ENCODE measurements at places on chromosomes 4 and X.
A peak's percentile ranks its signal among the peaks of the same experiment; 100 is the strongest.

DNA sequence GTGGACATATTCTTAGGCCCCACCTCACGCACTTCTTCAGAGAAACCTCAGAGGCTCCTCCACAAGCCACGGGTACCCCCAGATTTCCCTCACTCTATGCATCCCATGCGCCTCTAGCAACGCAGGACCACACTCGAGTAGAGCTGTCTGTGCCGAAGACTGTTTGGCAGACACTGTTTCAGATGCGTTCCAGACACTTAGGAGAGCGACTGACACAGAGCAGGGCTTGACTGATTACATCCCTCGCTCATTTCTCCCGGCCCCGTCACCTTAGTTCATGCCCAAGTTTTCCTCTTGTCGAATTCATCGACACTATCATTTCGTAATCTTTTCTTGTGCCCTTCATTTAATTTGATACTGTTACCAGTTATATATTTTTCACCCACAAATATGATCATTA is 15.0 kb downstream of the SORBS2 start:
- DNase-seq: no peak

DNA sequence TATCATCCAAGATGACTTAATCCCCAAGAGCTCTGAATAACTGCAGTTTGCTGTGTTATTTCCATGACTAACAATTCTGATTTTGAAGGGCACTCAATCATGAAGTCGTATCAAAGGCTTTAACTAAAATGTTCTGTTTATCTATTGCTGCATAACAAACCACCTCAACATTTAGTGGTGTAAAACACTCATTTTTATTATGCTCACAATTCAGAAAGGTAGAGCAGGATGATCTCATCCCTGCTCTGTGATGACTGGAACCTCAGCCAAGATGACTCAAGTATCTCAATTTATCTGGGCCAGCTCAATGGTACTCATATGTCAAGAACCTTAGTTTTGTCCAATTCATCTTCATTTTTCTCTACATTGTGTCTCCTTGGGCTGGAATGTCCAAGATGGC is 451.1 kb downstream of the PPARGC1A start:
- no peak for DNase-seq

DNA sequence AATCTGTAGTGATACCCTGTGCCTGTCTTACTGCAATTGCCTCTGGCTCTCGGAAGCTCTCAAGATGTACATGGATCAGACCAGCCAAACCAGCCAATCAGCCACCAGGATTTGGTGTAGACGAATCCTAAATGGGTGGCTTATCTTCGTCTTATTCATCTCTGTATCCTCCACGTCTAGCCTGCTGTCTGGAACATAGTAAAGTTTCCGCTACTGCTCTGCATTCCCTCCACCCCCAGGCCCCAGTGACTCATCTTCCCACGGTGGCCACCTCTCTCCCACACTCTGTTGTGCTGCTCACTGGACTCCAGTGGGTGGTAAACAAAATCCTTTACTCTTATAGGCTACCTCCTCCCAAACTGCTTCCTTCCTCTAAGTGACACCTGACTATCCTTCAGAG is 37.8 kb downstream of the SEPTIN6 start:
- no peak for DNase-seq

DNA sequence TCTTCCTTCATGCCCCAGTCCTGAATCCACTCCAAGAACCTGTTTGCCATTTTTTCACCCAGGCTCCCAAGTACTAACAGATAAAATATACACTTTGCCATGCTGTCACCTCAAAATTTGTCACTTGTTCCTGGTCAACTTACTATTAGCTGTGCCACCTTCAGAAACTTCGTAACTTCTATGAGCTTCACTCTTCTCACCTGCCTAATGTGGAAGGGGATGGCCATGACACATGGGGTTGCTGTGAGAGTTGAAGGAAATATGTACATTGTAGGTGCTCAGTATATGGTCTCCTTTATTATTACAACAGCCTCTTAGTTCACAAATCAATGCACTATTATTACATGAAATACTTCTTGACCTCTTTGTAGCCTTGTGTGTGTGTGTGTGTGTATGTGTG is 10.4 kb downstream of the TMSB4X start:
- DNase-seq: no peak

- DNase-seq: no peak
Measured at GRCh38 chrX:48533165-48533564, 6.3 kb upstream of the TBC1D25 start.

DNA sequence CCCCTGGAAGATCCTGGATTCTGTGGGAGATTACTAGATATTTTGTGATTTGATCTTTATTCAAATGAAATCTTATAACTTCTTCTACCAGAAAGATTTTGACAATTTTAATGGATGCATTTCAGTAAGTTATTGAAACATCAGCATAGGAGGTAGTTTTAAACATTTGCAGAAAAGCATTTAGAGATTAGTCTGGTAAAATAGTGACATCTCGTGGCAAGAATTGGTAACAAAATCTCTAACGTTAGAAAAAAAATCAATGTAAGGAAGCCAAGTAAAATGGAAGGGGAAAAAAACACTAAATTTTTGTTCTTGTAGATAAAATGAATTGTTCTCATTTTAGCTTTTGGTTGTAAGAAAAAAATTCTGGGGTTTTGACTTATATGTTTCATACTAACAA is 73.3 kb downstream of the TASL start:
- DNase-seq: peak; percentile 30

- DNase-seq: no peak
Measured at GRCh38 chr4:128658214-128658631, 151.3 kb upstream of the JADE1 start.

DNA sequence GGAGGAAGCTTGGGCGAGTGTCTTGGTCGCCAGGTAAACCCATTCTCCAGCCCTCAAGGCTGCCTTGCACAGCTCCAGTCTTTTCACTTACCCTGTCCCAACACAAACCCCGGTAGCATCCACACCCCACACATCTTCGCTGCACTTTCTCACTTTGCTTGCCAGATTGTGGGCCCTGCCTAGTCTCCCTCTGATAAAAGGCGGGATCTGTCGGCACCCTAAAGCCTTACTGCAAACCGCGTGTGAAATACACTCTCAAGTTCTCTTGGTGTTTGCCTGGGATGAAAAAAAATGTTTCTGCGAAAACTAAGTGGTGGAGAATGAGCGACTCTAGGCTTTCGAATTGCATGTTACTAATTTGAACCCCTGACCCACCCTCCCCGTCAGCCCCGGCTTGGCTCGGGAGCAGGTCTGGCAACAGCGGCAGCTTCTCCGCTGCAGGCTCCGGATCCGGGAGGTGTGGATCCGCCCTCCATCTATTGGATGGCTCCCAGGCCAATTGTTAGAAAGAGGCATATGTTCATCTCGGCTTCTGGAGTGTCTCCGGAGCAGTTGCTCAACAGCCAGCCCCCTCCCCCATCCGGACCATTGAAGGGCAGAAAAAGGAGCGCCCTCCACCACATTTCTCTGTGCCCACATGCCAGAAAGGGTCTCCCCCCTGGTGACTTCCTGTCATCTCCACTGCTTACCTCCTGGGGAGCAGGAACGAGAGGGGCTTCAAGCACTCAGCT is 3.0 kb upstream of the CITED1 start:
- DNase-seq: peak; percentile 56

- no peak for DNase-seq
Measured at GRCh38 chrX:84322083-84322827, 134.3 kb upstream of the RPS6KA6 start.

GRCh38 chr4:42348247-42348646 is 49.0 kb upstream of the SHISA3 start:
- no peak for DNase-seq

GRCh38 chr4:22719218-22719617 is 26.5 kb downstream of the GBA3 start:
- no peak for DNase-seq

DNA sequence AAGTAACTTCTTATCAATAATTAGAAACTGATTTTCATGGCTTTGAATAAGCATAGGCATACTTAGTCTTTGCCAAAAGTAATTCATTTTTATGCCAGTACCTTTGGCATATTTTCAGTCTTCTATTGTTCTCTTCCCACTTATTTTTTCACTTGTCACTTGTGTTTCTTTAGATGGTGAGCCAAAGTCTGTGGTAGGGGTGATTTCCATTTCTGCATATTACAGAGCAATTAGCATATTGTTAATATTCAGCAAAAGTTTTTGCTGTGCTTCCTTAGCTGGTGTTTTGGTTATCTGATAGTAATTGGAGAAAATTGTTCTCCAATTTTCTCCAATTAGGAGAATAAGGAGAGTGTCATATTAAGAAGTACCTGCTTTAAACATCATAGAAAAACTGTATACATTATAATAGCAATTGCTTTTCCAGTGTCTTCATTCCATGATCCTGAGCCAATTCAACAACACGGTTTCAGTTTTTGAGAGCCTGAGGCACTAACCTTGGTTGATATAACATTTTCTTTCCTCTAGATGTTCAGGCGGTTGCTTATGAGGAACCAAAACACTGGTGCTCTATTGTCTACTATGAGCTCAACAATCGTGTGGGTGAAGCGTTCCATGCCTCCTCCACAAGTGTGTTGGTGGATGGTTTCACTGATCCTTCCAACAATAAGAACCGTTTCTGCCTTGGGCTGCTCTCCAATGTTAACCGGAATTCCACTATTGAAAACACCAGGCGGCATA is 64.7 kb downstream of the SMAD1 start:
- DNase-seq: no peak

DNA sequence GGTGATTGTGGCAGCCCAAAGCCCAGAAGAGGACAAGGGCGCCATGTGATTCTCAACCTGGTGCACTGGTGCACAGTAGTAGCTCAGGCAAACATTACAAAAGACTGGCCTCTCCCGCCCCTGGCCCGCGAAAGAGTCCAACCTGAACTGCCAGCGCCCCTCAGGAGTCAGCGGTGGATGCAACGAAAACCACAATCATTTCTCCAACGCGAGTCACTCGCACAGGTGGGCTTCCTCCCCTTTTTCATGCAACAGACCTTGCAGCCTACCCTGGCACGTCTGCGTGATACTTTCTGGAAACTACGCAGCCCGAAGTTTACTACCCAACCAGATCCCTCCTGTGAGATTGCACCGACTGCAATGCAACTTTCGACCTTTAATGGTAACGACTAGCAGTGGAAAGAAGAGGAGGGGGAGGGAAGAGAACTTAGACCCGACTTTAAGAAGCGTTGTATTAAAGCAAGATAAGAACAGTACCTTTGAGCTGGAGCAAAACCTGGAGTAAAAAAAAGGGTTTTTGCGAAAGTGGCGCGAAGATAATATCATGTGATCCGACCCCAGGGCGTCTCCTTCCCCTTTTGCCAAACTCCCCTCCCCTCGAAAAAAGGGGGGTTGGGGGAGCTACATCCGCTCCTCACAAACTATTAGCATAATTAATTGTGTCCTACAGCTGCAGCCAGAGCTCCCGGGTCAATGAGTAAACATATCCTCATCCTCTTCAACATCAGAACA is 63.3 kb upstream of the CCDC160 start:
- DNase-seq: no peak

DNA sequence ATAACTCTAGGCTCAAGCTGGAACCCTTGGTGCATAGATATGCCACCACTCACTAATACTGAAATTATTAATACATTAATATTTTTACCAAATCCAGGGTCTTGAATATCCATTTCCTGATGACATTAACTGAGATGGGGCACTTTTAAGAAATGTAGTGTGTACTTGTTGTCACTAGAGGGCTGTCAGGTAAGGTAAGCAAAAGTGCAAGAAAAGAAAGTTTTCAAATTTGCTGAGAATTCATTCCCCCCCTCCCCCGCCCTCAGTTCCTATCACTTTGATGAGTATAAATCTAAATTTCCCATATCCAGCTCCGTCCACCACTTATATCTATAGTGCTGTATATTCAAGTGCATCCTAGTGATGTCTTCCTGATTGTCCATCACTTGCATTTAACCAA is 20.5 kb upstream of the WDR44 start:
- no peak for DNase-seq

DNA sequence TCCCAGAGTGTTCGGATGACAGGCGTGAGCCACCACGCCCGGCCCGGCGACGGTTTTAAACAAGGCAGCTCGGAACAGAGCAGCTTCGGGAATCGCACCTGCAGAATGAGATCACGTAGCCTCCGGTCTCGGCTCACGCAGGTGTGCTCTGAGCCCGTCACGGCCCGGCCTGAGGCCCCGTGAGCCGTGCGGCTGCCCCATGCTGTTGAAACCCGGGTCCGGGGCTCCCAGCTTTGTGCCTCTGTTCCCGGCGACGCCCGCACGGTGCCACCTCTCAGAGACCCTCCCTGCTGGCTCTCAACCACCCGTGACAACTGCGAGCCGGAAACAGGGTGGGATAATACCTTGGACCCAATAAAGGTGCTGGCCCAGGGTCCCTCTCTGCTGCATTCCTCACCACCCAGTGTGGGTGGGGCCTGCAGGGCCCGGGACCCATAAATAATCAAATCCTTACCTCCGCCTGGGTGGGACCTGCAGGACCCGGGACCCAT is 13.4 kb upstream of the PLCXD1 start:
- no peak for DNase-seq

DNA sequence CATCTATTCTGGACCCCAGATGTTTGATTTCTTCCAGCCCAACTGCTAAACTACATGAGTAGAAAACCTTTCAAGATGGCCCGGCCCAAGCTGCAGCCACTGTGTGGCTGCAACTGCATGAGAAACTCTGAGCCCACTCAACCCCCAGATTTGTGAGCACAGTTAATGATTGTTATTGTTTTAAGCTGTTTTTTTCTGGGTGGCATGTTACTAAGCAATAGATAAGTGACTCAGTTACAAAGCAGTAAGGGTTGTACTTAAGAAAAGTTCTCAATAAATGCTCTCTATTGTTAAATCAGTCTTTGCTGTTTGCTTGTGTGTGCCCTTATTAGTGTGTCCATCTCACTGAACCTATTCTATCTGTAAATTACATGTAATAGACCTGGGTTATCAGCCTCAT is 51.8 kb downstream of the GC start:
- no peak for DNase-seq

DNA sequence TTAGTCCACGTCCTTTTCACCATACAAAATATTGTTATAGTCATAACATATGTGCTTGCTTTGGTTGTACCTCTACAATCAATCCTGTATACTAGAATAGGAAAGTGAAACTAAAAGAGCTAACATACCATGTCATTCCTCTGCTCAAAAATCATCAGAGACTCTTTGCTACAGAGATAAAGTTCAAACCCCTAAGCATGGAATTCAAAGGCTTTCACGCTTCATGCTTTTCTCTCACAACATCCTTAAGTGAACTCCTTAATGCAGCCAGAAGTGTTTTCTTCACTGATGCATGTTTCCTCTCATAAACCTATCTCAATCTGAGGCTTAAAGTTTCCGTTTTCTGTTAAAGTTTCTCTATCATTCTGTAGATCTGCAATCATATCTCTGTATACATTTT is 744.6 kb upstream of the IGFBP7 start:
- DNase-seq: no peak

DNA sequence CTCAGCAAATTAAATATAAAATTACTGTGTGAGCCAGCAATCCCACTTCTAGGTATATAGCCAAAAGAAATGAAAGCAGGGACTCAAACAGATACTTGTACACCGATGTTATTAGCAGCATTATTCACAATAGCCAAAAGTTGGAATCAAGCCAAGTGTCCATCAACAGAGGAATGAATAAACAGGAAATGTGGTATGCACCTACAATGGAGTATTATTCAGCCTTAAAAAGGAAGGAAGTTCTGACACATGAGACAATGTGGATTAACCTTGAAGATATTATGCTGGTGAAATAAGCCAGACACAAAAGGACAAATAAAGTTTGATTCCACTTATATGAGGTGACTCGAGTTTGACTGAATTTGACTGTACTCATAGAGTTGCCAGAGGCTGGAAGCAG is 108.3 kb upstream of the DUSP21 start:
- no peak for DNase-seq

GRCh38 chrX:54422168-54422567 is 18.0 kb upstream of the TSR2 start:
- no peak for DNase-seq

GRCh38 chrX:69051901-69052300 is 113.4 kb downstream of the PJA1 start:
- no peak for DNase-seq

Measured in neuronal stem cell (in vitro differentiated cells).